Brain pericyte (primary cell): ENCODE measurements at places on chromosomes 3 and 15.

DNA sequence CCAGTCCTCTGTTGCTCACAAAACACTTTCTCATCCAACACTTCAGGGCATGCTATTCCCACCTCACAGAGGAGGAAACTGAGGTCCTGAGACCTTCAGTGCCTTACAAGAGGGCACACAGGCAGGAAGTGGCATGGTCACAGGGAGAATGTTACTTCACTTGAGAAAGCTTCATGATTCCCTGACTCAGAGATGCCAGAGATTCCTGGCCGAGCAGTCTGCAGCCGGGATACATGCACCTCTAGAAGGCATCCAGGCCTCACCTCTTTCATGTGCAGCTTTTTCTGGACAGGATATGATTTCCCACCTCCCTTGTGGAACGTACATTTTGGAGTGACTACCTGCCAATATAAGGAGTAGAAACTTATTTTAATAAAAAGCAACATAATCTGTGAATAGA, 2.8 kb upstream of the SST start:
- DNase-seq: no peak

DNA sequence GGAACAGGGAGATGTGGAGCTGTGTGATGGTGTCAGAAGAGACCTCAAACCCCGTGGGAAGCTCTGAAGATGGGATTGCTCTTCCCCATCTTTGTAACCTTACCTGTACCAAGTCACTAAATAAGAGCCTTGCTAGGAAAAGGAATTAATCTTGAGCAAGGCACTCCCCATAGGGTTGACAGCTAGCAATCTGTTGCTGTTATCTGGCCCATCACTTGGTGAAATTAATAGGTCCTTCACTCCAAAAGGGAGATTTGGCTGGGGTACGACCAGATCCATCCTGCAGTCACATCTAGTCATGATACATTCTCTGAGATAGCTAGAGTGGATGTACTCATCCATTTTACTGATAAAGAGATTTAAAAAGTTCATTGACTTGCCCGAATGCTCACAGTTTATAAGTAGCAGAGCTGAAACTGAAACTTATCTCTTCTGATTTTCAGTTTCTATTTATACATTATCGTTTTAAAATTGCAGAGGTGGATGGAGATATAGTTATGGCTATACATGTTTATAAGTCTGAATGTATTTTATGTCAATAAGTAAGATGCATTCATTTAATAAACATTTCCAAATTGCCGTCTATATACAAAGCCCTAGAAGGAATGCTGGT, 299.1 kb upstream of the MCTP2 start:
- DNase-seq: no peak

DNA sequence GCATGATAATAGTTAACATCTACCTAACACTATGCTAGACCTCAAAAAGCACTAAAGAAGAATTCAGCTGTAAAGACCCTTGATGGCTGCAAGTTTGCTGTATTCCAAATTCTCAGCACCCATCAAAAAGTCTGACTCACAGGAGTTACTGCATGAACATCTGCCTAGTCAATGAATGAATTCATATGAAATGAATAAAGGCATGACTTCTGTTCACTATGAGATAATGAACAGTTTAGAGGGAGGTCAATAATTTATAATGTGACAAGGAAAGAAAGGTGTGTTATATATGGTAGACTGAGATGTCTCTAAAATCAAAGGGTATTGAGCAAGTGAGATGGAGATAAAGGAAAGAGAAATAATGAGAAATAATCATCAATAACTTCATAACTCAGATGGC, 508.2 kb upstream of the TGFBR2 start:
- DNase-seq: no peak

DNA sequence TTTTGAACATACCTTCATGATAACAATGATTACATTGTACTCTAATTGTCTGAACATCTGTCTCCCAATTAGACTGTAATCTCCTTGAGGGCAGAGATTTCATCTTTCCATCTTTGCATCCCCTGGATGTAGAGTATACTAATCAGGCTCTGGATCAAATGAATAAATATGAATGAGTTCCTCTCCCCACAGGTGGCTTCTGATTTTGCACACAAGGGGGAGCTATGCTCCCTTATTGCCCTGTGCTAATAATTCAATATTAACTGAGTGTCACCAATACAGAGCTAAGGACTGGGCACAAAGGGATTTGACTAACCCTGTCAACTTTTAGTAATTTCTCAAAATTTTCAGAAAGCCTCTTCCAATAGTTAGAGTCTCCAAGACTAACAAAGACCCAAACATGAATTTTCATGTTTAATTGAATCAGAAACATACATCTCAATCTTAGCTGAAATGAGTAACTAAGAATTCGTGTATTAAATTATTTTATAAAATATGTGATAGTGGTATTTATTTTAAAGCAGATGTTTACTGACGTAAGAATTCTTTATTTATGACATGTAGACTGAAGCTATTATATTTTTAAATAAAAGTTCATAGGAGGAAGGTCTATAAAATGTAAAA, 3.0 kb downstream of the DUOXA1 start:
- no peak for DNase-seq

DNA sequence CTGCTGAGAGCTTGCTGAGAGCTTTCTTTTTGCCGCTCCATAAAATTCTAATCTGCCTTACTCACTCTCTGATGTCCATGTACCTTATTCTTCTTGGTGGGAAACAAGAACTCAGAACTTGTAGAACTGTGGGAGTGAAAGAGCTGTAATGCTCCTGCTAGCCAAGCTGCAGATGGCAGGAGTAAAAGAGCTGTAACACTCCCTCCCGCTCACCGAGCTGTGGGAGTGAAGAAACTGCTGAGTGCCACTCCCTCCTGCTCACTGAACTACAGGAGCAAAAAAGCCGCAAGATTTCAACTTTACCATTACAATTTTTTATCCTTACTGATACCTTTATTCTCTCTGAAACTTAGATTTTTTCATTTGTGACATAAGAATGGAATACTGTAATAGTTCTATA, 199.1 kb downstream of the SI start:
- no peak for DNase-seq

- DNase-seq: peak; percentile 10
These were observed 598.1 kb upstream of the GOLIM4 start for GRCh38 chr3:168693870-168694269.

GRCh38 chr15:64947211-64947610, 35.5 kb downstream of the ANKDD1A start:
- DNase-seq: no peak

DNA sequence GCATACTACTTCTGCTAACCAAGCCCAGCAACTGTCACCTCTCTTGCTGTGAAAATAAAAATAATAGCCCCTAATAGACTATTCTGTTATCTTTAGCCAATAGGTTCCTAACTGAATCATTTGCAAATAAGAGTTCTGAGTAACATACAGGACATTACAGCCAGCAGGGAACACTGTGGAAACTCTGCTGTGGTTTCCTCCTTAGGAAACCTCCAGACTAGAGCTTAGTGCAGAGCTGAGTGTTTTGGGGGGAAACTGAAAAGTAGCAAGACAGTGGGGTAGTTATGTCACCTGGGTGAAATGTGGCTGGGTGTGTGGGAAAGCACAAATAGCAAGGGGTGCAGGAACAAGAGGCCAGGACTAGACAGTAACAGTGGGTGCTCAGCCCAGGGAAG, 32.4 kb downstream of the DZIP1L start:
- DNase-seq: no peak

DNA sequence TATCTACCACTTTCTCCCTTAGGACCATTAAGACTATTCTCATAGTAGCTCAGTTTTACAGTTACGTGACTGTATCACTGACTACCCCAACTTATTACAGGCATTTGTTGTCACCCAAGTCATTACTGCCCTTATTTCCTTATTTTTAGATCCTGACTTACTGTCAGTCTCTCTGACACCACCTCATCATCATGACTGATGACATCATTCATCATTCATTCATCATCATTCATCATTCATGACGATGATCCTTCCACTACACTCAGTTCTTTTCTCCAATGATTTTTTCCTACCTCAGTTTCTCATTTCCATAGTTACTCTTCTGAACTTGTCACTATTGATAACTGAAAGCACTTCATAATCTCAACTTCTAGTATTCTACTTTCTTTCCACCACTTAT, 83.8 kb downstream of the ADAM10 start:
- no peak for DNase-seq

GRCh38 chr3:22129101-22129500, 378.1 kb upstream of the ZNF385D start:
- DNase-seq: no peak

- DNase-seq: no peak
These were observed 2.7 kb upstream of the CSTA start for GRCh38 chr3:122322095-122323075.

DNA sequence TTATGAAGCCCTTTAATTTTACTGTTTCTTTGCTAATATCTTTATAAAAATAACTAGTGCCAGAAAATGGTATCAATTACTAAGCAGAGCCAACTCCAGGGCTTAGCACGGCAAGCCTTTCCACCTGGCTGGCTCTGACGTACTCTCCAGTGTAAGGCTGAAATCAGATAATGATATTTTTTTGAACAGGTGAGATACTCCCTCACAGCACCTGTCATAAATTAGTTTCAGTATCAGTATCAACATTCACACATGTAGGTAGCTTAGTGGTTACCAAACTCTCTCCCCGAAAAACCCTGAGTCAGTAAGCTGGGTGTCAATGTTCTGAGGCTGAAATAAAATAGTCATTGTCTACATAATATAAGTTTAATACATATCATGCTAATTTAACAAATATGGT, 710.1 kb downstream of the SQOR start:
- no peak for DNase-seq

- DNase-seq: no peak
These were observed 195.3 kb downstream of the ABHD5 start for GRCh38 chr3:43885908-43886618.

DNA sequence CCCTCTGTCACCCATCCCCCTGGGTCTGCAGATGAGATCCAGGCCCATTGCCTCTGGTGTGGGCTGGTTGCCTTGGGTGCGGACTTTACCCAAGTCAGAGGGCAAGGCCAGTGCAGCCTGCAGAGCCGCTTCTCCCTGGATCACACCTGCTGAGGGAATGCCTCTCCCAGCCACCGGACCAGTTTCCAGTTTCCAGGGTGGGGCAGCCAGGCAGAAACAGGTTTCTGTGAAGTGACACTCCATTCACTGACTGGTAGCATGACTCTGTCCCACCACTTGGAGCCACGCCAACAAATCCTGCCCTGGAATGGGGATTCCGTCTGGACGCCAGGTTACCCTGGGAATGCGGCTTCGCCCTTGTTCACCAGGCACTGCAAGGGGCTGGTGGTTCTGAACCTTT, 30.0 kb downstream of the PAQR5 start:
- DNase-seq: no peak

- no peak for DNase-seq
These were observed at the start of gene SLC6A20 for GRCh38 chr3:45795882-45796765. Gene SLC6A20 (minus strand): TSS chr3:45796536. CDS start chr3:45796419, 117 bp downstream.

DNA sequence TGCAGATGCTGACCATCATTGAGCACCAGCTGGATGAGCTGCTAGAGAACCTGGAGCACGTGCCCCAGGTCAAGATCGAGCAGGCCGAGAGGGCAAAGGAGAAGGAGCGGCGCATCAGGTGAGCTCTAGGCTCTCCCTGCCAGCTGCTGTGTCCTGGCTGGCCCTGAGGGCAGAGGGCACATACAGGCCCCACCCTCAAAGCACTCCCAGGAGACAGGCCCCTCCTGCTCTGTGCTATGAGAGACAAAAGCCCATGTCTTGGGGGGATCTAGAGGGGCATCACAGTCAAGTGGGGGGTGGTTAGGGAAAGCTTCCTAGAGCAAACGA, 39.5 kb downstream of the CFAP100 start:
- no peak for DNase-seq

DNA sequence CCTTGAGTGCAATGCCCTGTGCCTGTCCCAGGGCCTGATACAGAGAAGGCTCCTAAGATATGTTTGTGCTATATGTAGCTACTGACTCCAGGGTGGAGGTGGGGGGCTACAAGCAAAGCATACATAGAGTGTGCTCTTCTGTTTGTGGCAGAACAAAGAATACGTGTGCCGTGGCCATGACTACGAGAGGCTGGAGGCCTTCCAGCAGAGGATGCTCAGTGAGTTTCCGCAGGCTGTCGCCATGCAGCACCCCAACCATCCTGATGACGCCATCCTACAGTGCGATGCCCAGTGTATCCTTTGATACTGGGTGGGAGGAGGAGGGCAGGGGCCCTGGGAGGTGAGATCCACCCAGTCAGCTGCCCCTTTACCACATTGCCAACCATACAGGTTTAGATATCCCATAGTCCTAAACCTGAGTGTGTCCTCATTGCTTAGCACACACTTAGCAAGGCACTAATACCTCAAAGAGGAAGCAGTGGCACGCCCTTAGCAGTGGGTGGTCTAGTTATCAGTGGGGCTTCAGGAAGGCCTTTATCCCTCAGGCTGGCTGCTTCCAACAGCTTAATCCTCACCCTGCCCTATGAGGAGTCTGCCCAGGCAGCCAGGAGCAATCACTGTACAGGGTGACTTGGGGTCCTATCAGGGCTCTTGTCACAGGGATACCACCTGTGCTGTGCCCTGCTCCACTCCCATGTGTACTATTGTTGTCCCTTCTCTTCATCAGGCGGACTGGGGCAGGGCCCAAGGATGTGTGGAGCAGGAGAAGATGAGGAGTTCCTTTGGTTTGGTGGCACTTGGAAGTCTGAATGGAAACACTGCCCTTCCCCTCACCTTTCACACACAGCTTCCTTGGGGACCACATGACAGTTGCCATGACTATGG, 30.1 kb upstream of the MANF start:
- no peak for DNase-seq

DNA sequence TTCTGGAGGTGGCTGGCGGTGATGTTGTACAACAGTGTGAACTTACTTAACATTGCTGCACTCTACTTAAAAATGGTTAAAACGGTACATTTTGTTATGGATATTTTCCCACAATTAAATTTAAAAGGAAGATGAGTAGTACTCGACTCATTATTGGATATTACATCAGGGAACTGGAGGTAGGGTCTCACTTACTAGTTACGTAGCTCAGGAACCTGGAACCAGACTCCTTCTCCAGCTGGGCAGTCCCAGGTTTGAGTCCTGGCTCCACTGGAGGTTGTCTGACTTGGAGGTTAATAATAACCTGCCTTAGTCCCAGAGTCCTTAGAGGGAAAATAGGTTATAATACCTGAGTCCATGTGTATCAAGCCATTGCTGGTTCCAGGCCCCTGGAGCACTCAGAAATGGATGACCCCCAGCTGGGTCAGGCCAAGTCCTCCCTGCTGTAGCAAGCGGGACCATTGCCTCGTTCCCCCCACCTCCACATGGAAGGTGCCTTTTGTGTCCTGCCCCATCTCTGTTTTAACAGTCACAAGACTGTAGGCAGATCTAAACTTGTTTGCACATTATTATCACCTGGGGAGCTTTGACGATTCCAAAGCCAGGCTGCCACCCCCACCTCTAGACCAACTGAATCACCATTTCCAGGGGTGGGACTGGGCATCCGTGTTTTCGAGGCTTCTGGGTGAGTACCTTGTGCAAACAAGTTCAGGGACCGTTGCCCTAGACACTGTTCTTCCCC, 126.6 kb downstream of the IGF1R start:
- DNase-seq: no peak

- no peak for DNase-seq
These were observed 1.6 kb downstream of the NKTR start for GRCh38 chr3:42601896-42602581.

GRCh38 chr3:197335428-197336132, 37.2 kb upstream of the DLG1 start:
- DNase-seq: no peak

- no peak for DNase-seq
These were observed 22.6 kb upstream of the SCG3 start for GRCh38 chr15:51658664-51659063.
